Occipital lobe (tissue), 3 donors: ENCODE measurements at places on chromosomes 11 and 22. TPM values are rescaled to one million over a fixed set of nuclear protein-coding genes. Genes with fewer than 3 reads are reported as not detected.

GRCh38 chr22:28402539-28402938 is 277.1 kb downstream of the TTC28 start:
- no peak for DNase-seq

GRCh38 chr11:119424775-119425174 is 1.8 kb upstream of the THY1 start:
- DNase-seq, result no peak

DNA sequence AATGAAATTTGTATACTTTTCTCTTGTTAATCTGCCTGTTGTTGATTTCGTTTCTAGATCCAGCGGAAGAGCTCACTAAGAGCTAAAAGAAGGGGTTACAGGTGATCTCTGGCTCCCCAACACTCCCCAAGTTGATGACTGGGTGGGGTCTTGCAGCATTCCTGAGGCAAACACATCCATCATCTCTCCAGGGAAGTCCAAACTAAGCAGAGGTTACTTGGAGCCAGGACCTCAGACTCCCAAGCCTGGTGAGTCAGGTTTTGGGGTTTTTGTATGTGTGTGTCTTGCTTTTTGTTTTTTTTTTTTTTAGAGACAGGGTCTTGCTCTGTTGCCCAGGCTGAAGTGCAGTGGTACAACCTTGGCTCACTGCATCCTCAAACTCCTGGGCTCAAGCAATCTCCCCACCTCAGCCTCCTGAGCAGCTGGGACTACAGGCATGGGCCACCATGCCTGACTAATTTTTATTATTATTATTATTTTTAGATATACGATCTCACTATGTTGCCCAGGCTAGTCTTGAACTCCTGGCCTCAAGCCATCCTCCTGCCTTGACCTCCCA is 11.5 kb upstream of the RPS3 start:
- DNase-seq, result no peak

- no peak for DNase-seq
Observed at GRCh38 chr11:67345247-67345919, 8.0 kb downstream of the POLD4 start.

DNA sequence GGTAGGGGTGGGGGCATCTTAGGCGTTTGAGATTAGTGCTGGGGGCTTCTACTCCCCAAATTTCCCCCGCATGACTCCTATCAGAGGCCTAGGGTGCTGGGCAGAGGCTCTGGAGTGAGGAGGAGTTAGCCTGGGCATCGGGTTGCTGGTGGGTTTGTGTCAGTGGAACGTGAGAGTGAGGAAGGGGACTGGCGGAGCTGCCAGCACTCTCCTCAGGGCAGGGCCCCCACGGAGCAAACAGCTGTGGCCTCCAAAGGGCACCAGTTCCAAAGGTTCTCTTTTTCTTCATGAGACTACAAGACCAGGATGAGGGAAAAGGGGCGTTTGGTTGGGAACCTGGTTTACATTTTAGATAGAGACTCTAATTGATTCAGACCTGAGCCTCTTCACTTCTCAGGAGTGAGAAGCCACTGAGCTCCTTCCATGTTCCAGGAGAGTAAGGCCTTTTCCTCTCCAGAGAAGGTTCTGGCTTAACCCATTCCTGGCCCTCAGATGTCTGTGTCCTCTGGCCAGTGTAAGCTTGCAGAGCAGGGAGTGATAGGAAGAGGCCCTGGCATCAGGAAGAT is 35.6 kb upstream of the CDON start:
- no peak for DNase-seq

GRCh38 chr22:29167032-29167911 is 38.4 kb upstream of the EMID1 start:
- DNase-seq, result no peak

DNA sequence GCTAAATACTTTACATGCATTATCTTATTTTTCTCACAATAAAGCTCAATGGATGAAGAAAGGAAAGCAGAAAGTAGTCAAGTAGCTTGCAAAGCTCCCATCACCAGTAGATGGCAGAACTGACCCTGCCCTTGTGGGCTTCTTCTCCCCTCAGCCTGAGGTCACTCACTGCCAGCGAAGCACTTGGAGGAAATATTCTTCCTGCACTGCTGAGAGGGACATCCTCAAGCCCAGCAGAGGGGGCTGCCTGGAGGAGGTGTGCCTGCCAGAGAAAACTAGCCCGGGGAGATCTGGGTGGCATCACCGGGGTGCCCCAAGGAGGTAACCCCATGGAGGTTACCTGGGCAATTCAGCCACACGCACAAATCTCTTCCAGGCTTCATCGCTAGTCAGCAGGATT is 6.6 kb downstream of the APOL4 start:
- no peak for DNase-seq

DNA sequence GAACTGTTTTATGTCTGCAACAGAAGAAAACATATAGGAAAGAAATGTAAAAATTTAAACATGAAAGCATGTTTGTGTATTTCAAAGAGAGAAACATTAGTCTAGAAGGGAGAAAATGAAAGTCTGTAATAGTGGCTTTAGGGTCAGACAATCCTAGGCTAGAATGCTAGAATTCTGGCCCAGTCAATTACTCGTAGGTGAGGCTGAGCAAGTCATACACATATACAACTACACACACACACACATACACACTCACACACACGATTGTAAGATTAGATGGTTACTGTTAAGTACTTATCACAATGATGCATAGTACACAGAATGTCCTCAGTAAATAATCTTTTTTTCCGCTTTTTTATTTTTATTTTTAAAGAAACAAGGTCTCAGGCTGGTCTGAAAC is 37.7 kb upstream of the PCF11 start:
- no peak for DNase-seq

DNA sequence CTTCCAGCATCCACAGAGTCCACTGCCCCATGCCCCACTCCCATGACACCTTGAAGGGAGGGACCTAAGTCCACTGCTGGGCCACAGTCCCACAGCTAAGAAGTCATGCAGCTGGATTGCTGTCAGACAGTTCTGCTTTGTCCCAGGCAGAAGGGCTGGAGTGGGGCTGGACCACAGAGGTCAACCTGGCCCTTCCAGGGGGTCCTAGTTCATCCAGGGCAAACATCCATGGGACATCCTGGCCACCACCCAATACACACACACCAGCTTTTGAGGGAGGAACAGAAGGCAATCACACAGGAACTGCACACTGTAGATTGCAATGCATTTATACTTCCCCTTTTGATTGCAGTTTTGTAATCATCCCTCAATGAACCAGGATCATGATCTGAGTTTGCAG is 11.3 kb upstream of the APOL4 start:
- DNase-seq, result no peak

DNA sequence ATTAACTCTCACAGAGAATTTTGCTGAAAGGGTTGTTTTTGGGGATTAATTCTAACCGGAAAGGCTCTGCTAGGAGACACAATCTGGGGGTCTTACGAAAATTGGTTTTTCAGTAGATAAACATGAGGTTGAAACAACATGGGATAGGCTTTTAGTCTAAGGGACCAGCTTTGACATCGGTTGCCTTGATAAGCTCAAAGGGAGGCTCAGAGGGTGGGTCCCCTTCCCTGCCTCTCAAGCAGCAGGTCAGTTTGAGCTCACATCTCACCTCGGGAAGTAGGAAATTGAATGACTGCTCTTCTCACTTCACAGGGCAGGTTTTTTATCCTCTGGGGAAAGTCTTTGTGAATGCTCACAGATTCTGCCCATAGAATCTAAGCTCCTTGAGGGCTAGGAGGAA is 70.2 kb upstream of the KIRREL3 start:
- no peak for DNase-seq

GRCh38 chr22:49550141-49550430 is 277.6 kb downstream of the BRD1 start:
- DNase-seq, result no peak

GRCh38 chr22:44133901-44134571 is 46.7 kb upstream of the PARVG start:
- DNase-seq, result no peak

- no peak for DNase-seq
Observed at GRCh38 chr22:21650280-21650679, 8.2 kb downstream of the SDF2L1 start.

DNA sequence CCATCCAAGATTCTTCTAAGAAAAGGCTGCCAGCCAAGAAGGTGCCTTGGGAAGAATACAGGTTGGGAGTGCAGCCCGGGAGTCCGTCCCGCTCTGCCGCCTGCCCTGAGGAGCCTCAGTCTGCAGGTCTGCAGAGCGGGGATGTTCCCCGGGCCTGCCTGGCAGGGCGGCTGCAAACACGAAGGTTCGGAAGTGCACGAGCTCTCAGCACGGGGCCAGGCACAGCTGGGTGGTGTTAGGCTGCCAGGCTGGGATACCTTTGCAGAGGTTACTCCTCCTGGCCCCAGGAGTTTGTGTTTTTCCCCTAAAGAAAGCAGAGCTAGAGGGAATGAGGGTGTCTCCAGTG is 9.4 kb upstream of the PRR5 start:
- DNase-seq, result no peak

DNA sequence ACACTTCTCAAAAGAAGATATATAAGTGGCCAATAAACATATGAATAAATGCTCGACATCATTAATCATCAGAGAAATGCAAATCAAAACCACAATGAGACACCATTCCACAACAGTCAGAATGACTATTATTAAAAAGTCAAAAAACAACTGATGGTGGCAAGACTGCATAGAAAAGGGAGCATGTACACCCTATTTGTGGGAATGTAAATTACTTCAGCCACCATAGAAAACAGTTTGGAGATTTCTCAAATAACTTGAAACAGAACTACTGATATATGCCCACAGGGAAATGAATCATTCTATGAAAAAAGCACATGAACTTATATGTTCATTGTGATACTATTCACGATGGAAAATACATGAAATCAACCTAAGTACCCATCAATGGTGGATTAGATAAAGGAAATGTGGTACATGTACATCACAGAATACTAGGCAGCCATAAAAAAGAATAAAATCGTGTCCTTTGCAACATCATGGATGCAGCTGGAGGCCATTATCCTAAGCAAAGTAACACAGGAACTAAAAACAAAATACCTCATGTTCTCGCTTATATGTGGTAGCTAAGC is 42.4 kb downstream of the GLYATL2 start:
- no peak for DNase-seq

- no peak for DNase-seq
Observed at GRCh38 chr11:72069200-72069599, 11.1 kb downstream of the NUMA1 start.

DNA sequence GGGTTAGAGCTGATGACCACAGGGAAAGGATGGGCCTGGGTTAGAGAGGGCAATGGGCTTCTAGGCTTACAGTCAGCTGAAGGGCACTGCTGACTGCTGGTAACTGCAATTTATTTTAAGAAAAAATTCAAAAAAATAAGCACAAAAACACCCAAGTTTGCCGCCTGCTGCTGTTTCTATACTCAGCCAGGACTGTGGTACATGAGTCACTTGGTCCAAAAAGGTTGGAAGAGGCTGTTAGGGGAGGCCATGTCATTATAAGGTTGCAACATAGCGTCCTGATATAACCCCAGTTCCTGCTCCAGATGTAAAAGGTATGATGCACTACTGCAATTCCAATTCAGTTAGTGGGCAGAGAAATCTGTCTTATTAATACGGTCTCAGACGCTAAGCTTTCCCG is 98.9 kb downstream of the ETS1 start:
- DNase-seq, result no peak

DNA sequence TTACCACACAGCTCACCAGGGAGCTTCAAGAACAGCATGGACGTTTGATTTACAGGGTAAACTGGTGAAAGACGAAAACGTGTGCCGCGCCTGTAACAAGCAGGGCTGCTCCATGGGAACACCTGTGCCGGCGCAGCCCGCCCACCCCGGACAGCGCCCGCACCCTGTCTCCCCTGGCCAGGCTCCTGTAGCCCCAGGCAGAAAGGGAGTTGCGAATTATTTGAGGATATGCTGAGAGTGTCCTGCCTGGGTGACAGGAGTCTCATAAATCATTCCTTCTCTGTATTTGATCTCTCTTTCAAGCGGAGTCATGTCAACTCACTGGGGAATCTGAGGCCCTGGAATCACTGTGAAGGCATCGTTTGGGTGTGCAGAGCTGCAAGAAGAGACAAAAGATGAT is 804.3 kb downstream of the OPCML start:
- no peak for DNase-seq

DNA sequence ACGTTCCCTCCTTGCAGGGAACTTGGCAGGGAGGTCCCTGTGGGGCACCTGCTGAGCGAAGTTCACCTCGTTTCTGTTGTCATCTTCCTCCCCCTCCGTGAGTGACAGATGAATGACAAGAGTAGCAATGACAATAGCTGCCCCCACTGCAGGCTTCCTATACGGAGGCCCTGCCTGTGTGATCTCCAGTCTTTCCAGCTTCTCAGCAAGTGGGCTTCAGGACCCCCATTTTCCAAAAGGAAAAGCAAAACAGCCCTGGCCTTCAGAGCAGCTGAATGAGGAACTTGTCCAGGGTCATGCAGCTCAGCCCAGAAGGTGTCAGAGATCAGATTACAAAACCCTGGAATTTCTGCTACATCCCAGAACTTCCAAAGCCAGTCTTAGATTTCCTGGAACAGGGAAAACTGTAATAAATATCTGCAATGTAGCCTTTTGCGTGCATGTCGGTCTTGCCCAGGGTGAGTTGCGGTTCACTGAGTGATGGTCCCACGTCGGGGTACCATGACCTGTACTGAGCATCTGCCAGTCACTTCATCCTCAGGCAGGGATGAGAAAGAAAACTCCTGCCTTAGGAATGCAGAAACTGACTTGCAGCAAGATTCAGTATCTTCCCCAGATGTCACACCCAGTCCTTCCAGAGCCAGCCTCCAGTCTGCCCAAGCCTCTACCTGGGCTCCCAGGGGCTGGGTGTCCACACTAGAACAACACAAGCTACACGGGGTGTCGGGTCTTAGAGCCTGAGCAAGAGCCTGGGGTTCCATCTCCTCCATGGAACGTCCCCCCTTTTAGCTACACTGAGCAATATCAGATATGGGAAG is 1457.0 kb downstream of the BRD1 start:
- DNase-seq, result no peak

DNA sequence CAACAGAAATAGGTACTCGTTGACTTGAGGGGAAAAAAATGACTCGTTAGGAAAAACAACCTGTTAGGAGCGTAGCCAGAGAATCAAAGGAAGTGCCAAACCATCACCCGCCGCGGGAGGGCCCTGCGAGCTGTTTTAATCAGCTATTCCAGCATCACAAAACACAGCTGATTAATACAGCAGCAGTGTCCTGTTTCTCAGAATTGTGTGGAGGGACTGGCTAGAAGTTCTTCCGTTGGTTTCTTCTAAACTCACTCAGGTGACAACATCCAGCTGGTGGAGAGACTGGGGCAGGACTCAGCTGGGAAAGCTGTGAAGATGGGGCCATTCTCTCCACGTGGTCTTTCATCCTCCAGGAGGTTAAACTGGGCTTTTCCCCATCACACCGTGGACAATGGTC is 28.0 kb downstream of the HSPA8 start:
- no peak for DNase-seq

DNA sequence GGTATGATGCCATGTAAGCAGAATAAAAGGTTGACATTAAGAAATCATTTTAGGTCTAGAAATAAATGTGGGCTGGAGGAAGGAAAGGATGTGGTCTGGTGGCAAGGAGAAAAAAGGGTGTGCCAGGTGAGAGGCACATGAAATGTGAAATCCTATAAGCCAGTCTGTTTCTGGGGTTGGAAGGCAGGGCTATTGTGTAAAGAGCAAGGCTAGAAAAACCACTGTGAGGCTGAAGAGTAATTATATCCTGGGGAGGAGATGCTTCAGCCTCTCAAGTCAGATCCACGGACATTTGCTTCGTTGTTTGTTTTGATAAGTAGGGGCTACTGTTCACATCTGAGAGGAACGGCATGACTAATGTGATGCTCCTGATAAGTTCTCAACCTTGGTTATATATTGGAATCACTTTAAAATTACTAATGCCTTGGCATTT is 77.5 kb upstream of the CTSC start:
- no peak for DNase-seq

The CBX7 gene
- total RNA-seq, result 6.6 TPM

The C11orf86 gene
- total RNA-seq, result not detected

The CASP1 gene
- 2.8 TPM for total RNA-seq

The SLC5A4 gene
- total RNA-seq, result not detected

The RANGAP1 gene
- total RNA-seq, result 28.7 TPM
